ENCODE measurements at places on chromosomes 1 and 21.

DNA sequence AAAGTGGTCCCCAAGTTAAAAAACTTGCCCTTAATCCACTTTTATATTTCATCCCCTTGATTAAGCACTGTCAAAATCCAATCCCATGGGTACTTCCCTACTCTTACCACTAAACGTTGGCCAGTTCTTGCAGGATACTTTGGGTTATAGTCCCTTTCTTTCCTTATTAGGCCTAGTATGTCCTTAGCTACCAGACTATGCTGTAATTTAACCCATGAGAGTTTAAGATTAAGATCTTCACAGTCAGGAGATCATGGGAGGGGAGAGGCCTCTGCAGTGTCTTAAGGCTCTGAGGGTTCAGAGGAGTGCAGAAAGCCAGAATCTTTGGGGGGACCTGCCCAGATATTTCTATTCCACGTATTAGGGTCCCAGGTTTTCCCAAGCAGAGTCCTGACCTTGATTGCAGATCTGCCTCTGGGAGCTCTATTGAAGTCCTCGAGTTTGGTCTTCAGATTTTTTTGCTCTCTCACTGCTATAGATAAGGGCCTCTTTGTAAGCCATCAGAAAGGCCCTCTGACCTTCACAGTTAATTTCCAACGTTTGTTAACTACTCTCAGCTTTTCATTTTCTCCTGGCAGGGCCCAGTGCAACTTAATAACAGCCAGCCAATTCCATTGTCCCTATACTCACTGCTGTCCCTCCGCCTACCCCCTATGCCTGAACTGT, 9.0 kb upstream of the CGN start:
- DNase-seq: no peak

- DNase-seq: no peak
These were observed 1.6 kb upstream of the PAQR7 start for GRCh38 chr1:25877155-25877554.

DNA sequence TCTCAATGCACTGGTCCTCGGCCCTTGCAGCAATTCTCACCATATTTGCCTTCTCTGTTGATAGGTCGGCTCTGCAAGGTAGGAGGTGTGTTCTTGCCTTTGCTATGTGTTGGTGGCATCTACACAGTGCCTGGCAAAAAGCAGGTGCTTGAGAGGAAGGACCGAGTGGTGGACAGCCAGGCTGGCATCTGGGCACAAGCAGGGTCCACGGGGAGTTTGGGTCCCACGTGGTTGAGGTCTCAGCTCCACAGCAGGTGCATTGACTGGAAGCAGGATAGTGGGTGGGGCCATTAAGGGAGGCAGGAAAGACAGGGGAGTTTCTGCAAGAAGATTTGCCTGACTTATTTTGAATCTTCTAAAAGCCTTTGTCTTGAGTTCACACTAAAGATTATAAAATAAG, 81.2 kb upstream of the WNT4 start:
- no peak for DNase-seq

DNA sequence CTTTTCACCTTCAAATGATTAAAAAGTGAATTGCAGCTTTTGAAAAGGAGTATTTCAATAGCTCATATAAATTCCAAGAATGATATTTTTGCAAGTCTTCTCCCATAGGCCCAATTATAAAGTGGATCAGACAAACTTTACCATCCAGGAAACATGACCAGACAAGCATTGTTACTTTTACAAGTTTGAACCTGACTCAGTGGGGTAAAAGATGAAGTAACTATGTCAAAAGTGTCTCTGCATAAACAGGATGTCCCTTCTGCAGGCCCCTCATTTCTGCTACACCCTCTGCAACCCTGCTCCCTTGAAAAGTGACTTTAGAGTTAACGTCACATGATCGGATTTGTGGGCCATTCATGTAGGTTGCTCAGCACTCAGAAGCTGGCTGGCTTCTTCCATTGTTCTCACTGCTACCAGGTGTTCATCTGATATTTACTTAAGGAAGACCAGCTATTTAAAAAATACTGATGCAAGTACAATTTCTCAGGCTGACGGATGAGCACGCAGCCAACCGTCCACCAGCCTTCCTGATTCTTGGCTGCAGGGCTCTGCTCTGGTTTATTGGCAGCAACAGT, 32.3 kb downstream of the URB1 start:
- DNase-seq: no peak

DNA sequence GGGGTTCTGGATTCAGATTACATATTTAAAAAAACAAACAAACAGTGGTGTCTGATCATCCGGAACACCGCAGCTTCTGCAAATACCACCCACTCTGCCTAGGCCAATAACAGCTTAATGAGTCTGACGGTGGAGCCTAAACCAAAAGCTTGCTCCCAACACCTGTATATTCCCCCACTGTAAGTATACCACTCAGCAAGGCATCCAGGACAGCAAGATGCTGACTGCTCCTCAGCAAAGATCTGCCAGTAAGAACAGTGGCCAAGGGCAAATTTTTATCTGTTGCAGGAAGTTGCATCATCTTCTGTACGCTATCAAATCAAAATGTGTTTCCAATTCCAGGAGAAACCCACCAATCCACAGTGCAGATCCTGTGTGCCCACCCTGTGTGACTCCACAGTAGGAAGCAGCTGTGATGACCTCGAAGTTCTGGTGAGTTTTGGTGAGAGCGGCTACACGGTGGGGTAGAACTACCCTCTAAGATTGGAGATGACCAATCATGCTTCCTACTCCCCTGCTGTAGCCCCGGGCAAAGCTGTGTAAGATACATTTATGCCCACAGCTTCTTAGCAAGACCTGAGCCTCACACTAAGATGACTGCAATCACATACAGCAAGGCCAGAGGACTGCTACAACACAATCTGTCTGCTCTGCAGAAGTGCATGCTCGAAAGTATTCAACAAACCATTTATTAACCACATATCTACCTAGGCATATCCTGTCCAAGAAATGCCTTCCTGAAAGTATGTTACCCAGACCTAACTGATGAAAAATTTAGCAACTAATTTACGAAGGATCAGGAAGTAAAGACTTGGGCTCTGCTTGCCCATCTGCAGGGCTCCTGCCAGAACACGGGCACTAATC, 30.5 kb downstream of the SIPA1L2 start:
- no peak for DNase-seq

DNA sequence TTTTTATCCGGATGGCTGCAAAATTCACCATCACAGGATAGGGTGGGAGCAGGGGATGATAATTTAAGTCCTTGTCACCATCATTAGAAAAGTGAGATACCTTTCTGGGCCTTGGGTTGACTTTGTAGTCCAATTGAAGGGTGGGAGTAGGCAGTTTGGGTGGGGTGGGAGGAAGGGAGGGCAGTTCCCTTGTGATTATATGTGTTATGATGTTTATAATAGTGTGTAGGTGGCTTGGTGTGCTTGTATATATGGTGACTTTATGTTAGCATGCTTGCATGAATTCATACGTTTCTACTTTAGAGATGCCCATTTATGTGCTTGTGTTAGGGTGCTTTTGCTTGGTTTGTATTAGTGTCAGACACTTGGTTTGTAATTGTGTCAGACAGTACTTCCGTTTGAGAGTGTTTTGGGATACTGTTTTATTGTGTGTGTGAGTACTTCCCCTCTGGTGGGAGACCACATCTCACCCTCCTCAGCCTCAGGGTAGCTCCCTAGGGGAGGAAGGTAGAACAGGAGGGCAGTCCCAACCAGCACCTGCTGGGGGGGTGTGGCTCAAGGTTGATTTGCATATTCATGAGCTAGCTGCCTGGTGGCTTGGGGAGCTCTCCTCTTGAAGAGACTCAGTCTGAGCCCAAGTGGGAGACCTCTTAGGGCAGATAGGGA, 6.3 kb upstream of the POU3F1 start:
- DNase-seq: no peak

DNA sequence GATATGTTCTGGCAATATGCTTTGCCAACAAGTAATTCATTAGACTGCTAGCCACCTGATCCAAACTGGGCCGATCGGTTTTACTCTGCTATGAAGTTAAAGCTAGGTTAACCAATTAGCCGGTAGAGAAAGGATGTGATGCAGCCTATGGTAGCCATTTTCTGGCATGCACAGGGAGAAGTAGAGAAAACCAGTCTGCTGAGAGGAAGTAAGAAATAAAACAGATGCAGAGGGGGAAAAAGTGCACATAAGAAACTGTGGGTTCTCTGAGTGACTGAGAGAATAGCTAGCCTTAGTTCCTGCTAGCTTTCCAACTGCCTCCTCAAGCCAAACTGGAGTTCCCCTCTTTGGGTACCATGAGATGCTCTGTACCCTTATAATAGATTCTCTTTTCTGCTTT, 52.8 kb downstream of the ARID4B start:
- no peak for DNase-seq

GRCh38 chr21:23217597-23217996, 2219.4 kb downstream of the NCAM2 start:
- no peak for DNase-seq

- DNase-seq: peak; percentile 68
These were observed 54.9 kb downstream of the CD46 start for GRCh38 chr1:207806531-207807325.

All from fibroblast of gingiva (primary cell).